Left lobe of liver (tissue), 2 donors: ENCODE measurements at places on chromosomes 3 and 15.

DNA sequence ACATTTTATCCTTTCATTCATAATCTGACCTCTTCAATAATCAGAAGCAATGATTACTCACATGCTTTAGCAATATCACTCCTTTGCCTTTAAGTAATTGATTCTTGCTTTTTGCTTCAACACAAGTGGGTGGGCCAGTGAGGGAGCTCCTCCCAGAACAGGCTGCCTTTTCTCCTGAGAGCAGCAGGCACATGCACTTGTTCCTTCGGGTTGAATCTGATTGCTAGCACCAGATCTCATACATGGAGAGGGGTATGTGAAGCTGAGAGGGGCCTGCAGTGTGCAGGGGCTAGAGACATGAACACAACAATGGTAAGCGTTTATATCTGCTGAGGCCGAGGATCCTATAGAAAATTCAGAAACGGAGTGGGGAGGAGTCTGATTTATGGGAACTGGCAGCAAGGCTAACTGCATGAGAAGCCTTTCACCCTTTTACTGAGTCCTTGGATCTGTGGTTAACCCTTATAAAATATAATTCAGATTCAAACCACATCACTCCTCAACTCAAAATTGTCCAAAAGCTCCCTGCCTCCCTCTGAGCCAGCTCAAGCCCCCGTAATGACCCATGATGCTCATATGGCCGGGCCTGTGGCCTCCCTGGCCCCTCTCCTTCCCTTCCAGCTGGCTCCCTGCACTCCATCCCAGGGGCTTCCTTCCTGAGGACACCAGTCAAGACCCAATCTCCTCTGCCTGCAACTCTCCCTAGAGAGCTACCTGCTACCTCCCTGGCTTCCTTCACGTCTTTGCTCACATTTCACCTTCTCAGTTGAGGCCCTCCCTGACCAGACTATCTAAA is 32.4 kb downstream of the ZNF445 start:
- no peak for DNase-seq

GRCh38 chr3:69791106-69791505 is 51.8 kb downstream of the MITF start:
- no peak for DNase-seq

- no peak for DNase-seq
Observed at GRCh38 chr3:16849229-16849628, 35.5 kb upstream of the PLCL2 start.

DNA sequence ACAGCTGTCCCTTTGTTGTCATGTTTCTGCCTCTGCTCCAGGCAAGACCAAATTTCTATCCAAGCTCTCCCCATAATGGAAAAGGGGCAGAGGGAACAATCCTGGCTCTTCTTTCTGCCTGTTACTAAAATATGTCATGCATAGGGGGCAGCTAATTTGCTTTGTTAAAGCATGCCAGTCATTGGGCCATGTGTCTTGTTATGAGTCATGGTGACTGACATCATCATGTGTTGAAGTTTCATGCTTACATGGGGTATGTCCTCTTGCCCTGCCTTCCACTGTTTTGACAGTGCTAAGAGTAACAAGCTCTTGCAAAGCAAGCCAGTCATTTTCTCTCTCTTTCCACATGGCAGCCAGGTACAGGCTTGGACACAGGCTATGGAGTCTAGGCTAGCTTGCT is 268.9 kb downstream of the GABRB3 start:
- DNase-seq: no peak

DNA sequence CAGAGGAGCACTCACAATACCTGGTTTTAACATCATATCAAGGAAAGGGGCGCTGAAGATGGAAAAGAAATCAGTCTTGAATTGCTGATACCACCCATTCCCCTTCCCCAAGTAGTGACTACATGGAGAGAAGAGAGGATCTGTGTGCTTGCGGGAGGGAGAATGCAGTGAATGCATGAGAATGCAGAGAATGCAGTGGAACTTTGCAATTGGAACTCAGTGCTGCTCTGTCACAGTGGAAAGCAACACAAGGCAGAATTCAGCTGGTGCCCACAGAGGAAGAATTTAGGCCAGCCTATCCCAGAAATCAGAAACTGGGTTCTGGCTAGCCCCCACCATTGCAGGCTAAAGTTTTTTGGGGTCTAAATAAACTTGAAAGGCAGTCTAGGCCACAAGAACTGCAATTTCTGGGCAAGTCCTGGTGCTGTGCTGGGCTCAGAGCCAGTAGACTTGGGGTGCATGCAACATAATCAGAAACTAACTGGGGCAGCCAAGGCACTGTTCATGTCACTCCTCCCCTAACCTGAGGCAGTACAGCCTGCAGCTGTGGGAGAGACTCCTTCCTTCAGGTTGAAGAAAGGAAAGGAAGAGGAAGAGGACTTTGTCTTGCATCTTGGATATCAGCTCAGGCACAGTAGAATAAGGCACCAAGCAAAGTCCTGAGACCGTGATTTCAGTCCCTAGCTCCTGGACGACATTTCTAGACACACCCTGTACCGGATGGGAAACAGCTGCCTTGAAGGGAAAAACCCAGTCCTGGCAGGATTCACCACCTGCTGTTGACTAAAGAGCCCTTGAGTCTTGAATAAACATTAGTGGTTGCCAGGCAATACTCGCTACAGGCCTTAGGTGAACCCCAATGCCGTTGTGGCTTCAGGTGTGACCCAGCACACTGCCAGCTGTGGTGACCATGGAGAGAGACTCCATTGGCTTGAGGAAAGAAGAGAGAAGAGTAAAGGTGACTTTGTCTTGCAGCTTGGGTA is 329.3 kb downstream of the TBL1XR1 start:
- DNase-seq: no peak

- no peak for DNase-seq
Observed at GRCh38 chr3:933326-933725, 159.5 kb upstream of the CNTN6 start.

DNA sequence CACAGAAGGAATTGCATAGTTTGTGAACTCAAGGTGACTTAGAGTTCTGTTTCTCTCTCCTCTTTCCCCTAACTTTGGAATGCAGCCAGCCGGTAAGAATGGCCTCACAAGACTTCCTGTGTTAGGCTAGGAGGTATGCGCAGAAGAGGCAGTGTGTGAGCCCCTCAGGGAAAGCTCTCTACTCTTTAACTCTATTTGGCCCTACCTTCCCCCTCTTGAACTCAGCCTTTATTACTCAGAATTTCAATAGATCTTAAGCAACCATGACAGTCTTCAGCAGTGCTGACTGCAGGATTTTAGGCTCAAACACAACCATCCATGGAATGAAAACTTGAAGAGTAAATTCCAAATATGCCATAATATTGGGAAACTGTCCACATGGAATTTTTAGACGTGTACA is 209.5 kb downstream of the DTWD1 start:
- no peak for DNase-seq

DNA sequence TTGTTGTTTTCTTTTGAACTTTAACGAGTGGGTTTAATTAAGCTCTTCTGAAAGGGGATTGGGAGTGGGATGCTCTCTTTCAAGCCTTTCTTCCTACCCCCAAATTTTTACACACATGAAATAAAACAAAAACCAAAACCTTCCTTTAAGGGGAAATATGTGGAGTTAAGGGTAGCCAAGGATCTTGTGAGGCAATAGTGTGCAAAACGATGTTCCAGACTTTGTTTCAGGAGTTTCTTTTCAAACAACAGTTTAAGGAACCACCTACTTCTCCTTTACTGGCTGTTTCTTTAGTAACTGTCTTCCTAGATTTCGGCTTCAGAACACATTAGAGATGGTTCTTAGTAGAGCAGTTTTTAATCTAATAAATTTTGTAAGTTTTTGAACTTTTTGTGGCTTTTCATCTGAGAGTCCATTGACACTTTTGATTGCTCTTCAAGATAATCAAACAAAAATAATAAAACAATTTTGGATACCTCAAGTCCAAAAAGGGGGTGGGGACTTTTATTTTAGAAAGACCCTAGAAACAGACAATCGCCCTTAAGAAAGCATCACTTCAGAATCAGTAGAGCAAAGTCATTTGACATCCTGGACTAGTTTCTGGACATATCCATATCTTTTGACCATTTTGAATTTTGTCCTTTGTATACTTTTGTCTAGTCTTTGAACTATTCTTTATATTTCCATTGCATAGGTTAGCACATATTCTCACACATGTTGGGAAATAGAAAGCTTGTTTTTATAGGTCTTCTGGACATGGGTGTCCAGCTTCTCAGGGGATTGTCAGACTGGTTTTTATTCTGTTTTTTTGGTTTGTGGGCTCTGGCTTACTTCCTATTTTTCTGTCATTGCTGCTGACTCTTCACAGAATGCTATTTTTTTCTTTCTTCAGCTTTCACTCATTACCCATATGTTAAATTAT is 6.0 kb downstream of the DIPK2A start:
- no peak for DNase-seq

DNA sequence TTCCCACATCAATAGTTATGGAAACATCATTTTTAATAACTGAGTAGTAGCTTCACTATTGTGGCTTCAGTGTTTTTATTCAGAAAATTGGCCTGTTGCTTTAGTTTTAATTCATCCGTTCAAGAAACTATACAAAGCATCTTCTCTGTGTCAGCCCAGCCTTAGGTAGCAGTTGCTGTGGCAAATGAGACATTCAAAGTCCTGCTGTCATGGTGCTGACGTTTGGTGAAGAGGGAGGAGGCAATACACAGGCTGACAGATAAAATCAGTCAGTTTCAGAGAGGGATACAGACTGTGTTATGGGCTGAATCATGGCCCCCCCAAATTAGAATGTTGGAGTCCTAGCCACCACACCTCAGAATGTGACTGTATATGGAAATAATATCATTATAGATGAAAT is 56.5 kb downstream of the SLC7A14 start:
- DNase-seq: no peak

DNA sequence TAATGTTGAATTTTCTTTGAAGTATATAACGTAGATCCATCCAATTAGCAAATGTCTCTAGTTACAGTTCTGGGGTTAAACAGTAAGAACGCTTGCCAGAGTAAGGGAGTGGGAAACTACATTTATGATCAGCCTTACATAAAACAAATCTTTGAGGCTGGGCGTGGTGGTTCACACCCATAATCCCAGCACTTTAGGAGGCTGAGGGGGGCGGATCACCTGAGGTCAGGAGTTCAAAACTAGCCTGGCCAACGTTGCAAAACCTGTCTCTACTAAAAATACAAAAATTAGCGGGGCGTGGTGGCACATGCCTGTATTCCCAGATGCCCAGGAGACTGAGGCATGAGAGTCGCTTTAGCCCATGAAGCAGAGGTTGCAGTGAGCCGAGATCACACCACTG is 50.1 kb upstream of the GATM start:
- no peak for DNase-seq

- no peak for DNase-seq
Observed at GRCh38 chr3:129005526-129006303, 4.6 kb downstream of the EFCC1 start.

- DNase-seq: no peak
Observed at GRCh38 chr3:29559741-29560465, 279.0 kb downstream of the RBMS3 start.

DNA sequence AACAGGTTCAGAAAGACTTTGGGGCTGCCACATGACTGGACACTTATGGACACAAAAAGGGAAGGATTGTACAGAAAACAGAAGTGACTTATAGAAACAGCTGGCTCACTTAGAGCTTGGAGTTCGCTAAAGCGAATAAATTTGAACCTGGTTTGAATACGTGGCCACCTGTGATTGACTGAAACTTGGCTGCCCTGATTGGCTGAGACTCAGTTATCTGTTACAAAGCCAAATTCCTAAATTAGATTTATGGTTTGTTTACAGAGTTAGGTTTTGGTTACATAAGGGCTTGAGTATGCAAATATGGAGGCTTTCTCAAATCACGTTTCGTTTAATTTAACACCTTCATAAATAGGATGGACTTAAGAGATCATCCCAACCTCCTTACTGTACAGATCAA is 270.2 kb downstream of the THSD4 start:
- no peak for DNase-seq

DNA sequence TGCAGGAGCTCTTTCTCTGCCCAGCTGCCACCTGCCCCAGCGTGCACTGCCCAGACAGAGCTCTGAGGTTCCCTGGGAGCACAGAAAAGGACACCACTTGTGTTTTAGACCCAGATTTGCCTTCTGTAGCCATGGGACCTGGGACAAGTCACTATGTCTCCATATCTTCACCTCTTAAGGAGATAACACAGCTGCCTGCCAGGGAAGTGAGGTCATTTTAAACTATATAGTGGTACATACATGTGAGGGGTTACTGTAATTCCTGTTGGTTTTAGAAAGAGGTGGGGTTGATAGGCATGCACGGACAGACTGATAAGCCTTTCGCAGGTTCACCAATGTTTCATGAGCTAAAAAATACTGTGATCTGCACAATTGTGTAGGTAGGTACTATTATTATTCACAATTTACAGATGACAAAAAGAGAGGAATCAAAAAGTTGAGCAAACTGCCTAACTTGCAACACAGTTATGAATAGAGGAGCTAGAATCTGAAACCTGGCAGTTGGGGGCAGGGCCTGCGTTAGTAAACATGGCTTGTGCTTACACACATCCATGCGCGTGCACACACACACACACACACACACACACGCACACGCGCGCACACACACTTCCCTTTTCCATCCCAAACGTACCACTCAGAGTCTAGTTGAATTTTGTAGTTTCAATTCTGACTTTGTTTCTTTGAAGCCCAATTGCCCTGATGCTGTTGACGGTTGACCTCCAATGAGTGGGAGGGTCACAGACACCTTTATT is 193.6 kb downstream of the FAM43A start:
- peak; percentile 33 for DNase-seq

DNA sequence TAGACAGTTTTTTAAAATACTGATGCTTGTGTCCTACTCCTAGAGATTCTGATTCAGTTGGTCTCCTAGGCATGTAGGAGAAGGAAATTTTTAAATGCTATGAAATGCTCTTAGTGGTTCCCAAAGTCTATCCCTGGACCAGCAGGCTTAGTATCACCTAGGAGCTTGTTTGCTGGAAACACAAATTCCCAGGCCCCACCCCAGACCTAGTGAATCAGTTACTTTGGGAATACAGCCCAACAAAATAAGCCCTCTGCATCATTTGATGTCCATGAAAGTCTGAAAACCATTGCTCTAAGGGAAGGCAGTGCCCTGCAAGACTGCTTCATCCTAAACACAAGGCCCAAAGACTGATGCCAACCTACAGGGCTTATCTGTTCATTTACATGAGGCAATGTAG is 36.3 kb downstream of the CCNL1 start:
- DNase-seq: no peak

DNA sequence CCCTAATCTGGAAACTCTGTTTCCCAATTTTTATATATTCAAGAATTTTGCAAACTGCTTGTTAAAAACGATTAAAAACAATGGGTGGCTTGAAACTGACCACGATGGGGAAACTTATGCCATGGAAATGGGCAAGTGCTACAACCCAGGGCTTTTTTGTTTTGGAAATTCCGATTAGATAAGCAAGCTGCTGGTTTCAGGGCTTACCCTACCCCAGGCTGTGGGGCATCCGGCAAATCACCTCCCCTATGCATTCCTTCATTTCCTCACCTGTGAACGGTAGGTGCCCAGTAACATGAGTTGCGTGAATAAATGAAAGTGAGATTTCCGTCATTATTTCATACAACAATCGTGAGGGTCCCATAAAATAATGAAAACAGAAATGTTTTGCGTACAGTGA is 34.3 kb downstream of the ST6GAL1 start:
- DNase-seq: no peak
